A673 (cell line): ENCODE measurements at places on chromosomes 12 and 14.

DNA sequence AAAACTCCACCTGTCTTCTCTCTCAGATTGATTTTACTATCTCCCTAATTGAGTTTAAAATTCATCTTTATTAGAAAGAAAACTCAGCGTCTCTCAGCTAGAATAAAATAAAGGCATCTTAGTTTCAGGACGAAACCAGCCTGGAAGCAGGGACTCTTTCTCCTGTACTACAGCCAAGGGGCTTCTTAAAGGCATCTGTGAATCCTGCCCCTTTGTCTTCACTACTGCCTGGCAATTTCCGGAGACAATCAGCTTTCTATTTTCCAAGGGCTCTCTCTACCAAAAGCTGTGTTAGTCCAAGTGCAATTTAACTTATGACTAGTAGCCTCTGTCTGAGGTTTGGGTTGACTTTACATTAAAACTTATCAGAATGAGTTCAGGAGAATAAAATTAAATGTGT is 623.3 kb upstream of the FOXG1 start:
- DNase-seq: no peak

DNA sequence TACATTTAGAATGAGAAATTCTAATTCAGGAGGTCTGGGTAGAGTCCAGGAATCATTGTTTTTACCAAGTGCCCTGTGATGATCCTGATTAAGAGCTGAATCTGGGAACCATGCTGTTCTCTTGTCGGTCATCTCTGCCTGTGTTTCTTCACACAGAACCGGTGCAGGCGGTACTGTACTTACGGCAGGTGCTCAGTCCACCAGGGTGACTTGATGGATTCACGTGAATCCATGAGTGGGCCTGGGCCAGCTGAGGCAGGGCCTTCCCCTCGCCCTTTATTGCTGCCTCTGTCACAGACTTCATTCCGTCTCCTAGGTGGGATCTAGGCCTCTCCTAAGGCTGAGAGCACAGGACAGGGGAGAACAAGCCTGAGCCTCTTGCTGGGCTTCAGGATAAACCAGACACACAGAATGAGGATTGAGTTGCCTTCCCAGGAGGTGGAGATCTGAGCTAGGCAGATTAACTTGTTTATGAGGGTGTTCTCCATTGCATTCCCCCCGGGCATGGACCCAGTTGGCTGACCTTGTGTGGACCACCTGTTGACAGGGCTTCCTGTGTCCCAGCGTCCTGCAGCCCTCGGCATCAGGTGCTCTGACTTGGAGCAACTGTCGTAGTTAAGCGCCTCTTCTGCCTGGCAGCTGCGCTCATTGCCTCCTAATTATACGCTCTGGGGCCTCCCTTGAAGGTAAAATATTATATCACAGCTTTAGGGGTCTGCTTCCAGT is 42.1 kb downstream of the B4GALNT3 start:
- DNase-seq: no peak

- DNase-seq: peak; percentile 23
Observed at GRCh38 chr14:34356264-34356654, 105.8 kb downstream of the SPTSSA start.

GRCh38 chr12:101563212-101563611 is 31.6 kb upstream of the MYBPC1 start:
- DNase-seq: no peak

DNA sequence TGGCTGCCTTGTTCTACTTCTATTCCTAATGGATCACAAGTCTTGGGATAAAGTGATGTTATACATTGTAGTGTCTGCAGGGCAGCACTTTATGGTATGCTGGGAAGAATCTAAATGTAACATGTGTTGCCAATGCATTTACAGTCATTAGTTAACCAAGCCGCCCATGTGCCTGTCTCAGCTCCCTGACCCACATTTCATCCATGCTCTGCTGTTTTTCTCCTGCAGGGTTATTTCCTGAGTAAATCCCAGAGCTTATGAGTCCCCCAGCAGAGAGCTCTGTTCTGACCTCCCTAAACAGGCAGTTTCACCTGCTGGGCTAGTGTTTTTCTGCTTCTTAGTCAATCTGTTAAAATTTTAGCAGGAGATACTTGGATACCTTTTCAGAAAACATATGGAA is 4.4 kb upstream of the TMTC2 start:
- peak; percentile 20 for DNase-seq

DNA sequence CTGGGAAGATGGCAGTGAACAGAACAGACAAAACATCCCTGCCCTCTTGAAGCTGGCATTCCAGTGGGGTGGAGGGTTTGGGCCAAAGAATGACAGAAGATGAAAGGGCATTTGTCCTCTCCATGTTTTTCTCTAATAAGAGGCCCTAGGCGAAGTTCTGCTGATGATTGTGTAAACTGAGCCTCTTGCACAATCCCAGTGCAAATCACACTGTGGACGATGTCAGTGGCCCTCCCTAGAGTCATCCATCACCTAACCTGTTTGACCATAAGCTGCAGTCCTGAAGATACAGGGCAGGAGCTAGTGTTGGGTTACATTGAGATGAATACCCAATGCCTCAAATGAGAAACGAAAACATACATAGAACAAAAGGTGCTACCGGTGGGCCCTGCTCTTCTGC is 622.4 kb upstream of the TBX3 start:
- DNase-seq: no peak

- DNase-seq: no peak
Observed at GRCh38 chr12:104314242-104314614, 10.7 kb downstream of the EID3 start.

GRCh38 chr12:51424094-51424661 is 453 bp upstream of the SLC4A8 start:
- DNase-seq: no peak

GRCh38 chr12:105036937-105037649 is 47.2 kb downstream of the ALDH1L2 start:
- no peak for DNase-seq

- DNase-seq: no peak
Observed at GRCh38 chr12:63907561-63907960, 63.1 kb downstream of the SRGAP1 start.

DNA sequence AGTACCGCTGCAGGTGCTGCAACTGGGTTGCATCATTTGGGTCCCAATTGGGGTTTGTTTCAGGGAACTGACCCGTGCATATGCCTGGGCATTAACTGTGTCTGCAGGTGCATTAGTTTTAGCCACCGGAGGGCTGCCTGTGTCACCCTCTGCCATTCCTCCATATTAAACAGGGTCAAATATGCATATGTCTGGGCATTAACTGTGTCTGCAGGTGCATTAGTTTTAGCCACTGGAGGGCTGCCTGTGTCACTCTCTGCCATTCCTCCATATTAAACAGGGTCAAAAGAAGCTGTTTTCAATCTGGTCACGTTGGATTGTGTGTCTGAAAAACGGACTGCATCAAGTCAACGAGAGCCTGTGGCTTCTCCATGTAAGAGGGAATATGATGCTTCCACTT is 1317.0 kb downstream of the TMEM121 start:
- no peak for DNase-seq

GRCh38 chr14:75430116-75430515 is 2.3 kb downstream of the JDP2 start:
- DNase-seq: no peak

GRCh38 chr12:131908092-131909080 is 14.0 kb downstream of the ULK1 start:
- DNase-seq: no peak

GRCh38 chr12:97714107-97714563 is 251.5 kb downstream of the RMST start:
- DNase-seq: no peak

DNA sequence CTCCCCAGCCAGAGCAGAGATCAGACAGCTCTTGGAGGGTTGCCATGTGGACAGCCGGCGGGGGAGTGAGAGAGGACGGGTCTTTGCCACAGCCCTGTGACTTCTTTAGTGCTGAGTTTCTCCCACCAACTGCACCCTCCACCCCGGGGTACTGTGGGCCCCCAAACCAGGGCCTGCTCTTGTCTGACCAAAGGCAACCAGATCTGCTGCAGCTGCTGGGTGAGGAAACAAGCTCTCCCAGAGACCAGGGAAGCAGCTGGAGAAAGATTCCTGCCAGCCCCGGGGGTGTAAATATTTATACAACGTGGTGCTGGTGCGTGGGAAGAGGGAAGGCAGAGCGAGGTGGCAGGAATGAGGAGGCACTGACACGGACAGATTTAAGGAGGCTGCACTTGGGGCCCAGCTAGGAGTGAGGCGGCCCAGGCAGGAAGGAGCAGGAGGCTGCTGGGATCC is 14.3 kb upstream of the ZFP36L1 start:
- DNase-seq: no peak

DNA sequence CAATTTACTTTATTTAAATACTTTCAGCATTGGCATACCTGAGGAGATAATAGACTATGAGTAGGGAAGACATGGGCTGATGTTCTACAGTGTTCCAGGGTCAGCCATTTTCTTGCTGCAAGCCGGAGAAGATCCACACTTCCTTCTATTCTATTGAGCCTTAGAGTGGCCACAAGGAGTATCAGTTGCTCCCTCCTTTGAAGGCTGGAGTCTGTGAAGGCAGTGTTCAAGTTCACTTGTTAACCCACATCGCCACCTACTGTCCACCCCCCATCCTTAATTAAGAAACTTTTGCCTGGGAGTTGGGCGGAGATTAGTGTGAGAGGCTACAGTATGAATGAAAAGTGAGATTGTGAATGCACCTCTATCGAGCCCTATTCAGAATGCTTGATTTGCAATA is 666.6 kb downstream of the NRXN3 start:
- DNase-seq: peak; percentile 81

GRCh38 chr12:57334219-57334618 is 83.2 kb upstream of the STAC3 start:
- DNase-seq: no peak

DNA sequence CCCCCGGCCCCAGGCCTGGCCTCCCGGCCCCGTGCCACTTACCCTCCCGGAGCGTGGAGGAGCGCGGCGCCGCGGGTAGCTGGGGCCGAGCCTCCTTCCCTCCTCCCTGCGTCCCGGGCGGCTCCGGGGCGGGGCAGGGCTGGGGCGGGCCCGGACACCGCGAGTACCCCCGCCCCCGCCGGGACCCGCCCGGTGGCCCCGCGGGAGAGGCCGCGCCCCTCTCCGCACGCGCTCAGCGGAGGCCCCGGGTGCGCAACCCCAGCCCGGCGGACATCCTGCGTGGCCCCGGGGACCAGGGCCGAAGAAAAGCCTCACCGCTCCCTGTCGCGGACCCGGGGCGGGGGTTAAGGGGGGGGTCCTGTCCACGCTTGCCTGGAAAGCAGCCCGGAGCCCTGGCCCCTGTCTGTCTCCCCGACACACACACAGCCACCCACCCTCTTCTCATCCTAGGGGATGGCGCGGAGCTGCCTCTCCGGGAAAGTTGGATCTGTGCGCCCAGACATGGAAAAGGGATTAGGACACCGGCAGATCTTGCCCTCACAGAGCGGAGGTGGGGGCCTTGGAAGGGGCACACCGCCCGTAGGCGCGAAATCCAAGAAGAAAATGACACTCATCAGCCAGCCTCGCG is at the start of gene SYNE3:
TSS of gene SYNE3 (minus strand) at position 97 of the 628 bp plus-strand sequence. CDS start 40,829 bp downstream, outside the sequence.
- DNase-seq: peak; percentile 47

DNA sequence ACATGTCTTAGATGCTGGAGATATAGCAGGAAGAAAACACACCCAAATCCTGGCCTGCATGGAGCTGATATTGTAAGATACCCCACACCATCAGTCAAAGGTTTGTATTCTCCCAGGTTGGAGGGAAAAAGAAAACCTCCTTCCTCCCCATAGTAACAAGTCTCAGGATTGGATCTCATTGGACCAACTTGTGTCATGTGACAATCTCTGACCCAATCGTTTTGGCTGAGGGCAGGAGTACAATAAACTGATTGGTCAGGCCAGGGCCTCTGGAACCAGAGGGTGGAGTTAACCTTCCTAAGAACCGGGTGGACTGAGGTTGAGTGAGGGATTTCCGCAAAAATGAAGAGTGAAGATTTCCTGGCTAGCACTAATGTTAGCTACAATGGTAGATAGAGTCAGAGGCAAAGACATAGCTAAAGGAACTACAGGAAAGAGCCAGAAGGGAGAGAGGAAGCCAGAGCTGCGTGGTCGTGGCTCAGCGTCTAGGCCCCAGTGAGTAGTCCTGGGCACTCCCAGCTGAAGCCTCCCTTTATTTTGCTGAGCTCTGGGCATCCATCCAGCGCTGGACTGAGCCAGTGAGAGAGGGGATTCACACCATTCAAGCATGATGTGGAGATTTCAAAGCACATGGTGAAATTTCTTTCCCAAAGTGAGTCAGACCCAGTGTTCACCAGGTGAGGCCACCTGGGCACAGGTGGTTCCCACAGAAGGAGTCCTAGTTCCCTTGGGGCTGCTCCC is 219.9 kb downstream of the AACS start:
- DNase-seq: no peak

- no peak for DNase-seq
Observed at GRCh38 chr14:92173668-92174067, 51.9 kb downstream of the CPSF2 start.

DNA sequence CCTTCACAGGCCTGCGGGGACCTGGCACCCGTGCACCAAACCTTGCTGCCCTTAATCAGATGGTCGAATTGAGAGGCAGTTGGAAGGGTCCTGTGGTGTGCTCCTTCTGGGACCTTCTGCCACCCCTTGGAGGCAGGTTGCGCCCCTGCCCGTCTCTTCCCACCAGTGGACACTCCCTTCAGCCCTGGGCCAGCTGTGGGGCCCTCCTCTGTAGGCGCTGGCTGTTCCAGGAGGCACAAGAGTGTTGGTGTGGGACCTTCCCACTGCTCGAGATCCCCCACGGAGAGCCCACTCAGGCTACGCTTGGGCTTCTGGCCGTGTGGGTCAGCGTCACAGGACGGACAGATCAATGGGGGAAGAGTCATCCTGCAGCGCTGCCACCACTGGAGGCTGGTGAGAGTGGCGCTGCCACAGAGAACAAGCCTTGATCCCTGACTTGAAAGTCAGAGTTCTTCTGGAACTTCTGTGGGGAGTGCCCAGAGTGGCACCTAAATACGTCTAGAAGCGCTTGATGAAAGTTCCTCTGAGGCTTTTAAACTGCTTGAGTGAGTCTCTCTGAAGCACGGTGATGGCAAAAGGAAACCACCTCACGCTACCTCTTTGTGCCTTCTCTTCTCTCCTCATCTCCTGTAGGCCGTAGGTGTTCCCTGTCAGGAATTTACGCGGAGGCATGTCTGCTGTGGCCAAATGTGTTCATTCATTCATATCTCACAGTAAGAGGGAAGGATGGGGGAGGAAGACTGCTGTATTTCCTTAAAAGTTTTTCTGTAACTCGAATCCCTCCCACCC is 48.3 kb downstream of the TRAF3 start:
- no peak for DNase-seq

DNA sequence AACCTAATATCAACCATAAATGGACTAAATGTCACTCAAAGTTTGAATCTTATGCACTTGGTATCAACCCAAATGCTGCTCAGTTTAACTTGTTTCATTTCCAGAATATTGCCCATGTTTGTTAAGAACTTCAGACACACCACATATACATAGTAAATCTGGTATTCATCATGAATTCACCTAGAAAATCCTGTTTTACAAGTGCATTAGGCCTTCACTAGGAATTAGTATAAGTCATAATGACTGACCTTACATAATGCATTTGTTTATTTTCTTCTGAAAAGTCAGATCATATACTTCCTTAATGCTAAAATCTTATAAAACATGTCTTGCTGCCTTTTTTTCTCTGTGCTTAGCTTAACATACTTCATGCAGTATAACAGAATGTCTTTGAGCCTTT is 66.1 kb downstream of the ABCD2 start:
- no peak for DNase-seq
